Colonic mucosa (tissue), 4 donors: ENCODE measurements at places on chromosomes 6 and 20. TPM values are rescaled to one million over a fixed set of nuclear protein-coding genes. Genes with fewer than 3 reads are reported as not detected.

DNA sequence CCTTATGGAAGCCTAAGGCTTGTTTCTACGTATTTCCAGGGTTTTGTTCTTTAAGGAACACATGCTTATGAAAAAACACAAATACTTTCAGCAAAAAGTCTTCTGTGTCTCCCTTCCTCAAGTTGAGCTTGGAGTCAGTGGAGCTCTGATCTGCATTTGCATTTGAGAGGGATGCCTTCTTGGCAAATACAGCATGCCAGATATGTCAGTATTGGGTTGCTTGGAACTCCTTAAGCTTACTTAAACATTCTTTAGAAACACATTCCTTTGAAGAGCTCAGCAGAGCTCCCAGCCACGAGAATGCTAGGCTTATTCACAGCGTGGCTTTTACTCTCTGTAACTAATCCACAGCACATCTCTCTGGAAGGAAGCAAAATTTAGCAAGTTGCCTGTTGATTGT lies 68.3 kb downstream of the ANKRD6 start:
- DNase-seq: no peak
- H3K27ac ChIP-seq: no peak overlapping the region
- no peaks in the 10 kb centered on the region for H3K36me3 ChIP-seq
- no peak overlapping the region for H3K4me3 ChIP-seq

DNA sequence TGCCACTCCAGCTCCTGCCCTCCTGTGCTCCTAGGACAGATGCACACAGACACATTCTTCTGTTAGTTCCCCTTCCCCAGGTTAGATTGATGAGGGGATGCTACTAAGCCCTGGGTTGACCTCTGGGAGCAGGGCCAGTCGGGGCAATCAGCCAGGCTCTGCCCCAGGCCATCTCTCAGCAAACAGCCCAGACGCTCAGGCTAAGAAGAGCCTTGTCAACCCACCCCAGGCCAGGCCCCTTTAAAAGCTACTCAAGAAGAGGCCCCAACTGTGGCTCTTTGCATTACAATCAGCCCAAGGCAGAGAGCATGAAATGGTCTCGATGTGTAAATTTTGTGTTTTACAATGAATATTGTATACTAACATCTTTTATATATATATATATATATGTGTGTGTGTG lies 107.4 kb downstream of the TFAP2A start:
- no peak for DNase-seq
- H3K27me3 ChIP-seq: no peaks in the 10 kb centered on the region
- H3K27ac ChIP-seq: no peak overlapping the region
- H3K4me3 ChIP-seq: no peak overlapping the region
- H3K4me1 ChIP-seq: no peaks in the 10 kb centered on the region

The GNMT gene
- 0.96 TPM for total RNA-seq

DNA sequence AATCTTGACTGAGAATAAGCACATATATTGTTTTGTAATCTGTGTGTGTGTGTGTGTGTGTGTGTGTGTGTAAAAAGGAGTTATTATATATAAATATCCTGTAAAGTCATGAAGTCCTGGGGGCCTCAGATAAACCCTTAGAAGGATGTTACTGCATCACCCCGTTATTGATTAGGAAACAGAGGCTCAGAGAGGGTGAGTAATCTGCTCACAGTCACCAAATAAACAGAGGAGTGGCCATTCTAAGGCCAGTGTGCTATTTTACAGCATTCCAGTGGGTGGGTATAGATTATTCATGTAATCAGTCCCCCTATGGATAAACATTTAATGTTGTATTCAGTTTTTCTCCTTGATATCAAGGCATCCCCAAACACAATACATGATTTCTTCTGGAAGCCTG lies 87.1 kb downstream of the CDC5L start:
- H3K27me3 ChIP-seq: no peaks in the 10 kb centered on the region
- H3K36me3 ChIP-seq: no peaks in the 10 kb centered on the region
- DNase-seq: no peak

GRCh38 chr6:159969921-159970320 lies 1.0 kb downstream of the IGF2R start:
- no peaks in the 10 kb centered on the region for H3K27me3 ChIP-seq
- peak; percentile 82 for DNase-seq

- H3K27ac ChIP-seq: peak overlapping the region; percentile 65
- H3K4me3 ChIP-seq: no peak overlapping the region
- peaks cover 4% of the 10 kb centered on the region for H3K4me1 ChIP-seq
Observed at GRCh38 chr20:34621383-34622367, 55.2 kb downstream of the PIGU start.

GRCh38 chr20:61219021-61219431 lies 33.0 kb upstream of the CDH4 start:
- H3K36me3 ChIP-seq: no peaks in the 10 kb centered on the region
- no peak for DNase-seq
- no peaks in the 10 kb centered on the region for H3K4me1 ChIP-seq
- no peaks in the 10 kb centered on the region for H3K27me3 ChIP-seq

The MAP3K5 gene
- total RNA-seq: 15.3 TPM

The C20orf144 gene
- not detected for total RNA-seq

The APOBEC2 gene
- total RNA-seq: not detected

The LY6G6C gene
- not detected for total RNA-seq

DNA sequence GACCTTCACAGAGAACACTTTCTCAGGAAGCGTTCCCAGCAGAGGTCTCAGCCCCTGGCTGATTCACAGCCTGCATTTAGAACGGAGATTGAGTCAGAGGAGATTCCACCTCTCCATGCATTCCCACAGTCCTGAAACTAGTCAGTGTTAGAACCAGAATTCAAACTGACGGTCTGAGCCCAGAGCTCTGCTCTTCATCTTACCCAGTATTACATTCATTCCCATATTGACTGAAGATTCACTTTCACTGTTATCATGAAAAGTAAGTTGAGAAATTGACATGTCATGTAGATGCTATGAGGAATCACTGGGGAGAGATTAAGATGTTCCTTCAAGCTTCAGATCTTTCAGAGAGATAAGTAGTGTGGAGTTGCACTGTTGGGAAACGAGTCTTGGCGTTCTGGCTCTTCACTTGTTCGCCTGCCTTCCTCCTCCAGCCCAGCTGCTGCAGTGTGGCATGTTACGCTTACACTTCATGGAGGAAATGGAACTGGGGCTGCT lies 28.3 kb downstream of the MAS1 start:
- no peak for DNase-seq
- H3K4me3 ChIP-seq: no peak overlapping the region
- H3K27ac ChIP-seq: no peak overlapping the region
- no peaks in the 10 kb centered on the region for H3K27me3 ChIP-seq

DNA sequence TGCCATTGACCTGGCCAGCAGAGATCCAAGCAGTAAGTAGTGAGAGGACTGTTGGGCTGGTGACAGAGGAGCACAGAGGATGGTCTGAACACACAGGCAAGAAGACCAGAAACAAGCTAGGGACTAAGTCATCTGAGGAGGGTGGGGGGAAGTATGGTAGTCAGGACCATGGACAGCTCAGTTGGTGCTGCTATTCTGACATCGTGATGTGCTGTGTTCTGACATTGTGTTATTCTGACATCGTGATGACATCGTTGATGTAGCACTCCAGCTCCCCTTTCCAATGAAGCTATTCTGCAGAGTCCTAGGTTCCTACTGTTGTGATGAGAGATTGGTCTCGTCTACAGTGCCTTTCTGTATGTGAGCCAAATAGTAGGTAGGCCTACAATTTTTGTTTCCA lies 28.7 kb downstream of the CFAP206 start:
- H3K4me3 ChIP-seq: no peak overlapping the region
- H3K36me3 ChIP-seq: no peaks in the 10 kb centered on the region
- H3K27me3 ChIP-seq: no peaks in the 10 kb centered on the region
- no peaks in the 10 kb centered on the region for H3K4me1 ChIP-seq
- H3K27ac ChIP-seq: no peak overlapping the region

The MAS1L gene
- total RNA-seq: not detected

GRCh38 chr6:135018941-135019340 lies 35.7 kb downstream of the HBS1L start:
- DNase-seq: no peak
- H3K36me3 ChIP-seq: no peaks in the 10 kb centered on the region
- H3K27ac ChIP-seq: no peak overlapping the region

DNA sequence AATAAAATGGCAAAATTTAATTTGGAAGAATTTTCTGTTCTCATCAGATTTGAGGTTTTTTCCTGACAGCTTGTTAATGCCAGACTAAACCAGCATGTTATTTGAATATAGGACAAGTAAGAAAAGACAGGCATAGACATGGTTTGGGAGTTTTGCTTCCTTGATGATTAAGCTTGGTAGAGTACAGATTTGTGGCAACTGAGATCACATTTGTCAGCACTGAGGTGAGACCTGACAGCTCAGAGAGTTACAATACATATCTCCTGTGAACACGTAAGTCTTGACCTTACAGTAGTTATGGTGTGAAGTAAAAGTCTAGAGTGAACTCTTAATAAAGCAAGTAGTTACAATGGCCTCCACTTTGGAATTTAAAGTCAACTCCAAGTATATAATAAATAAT lies 34.5 kb downstream of the CENPW start:
- H3K4me3 ChIP-seq: no peak overlapping the region
- no peaks in the 10 kb centered on the region for H3K36me3 ChIP-seq
- no peak overlapping the region for H3K27ac ChIP-seq
- no peak for DNase-seq
- H3K27me3 ChIP-seq: no peaks in the 10 kb centered on the region

DNA sequence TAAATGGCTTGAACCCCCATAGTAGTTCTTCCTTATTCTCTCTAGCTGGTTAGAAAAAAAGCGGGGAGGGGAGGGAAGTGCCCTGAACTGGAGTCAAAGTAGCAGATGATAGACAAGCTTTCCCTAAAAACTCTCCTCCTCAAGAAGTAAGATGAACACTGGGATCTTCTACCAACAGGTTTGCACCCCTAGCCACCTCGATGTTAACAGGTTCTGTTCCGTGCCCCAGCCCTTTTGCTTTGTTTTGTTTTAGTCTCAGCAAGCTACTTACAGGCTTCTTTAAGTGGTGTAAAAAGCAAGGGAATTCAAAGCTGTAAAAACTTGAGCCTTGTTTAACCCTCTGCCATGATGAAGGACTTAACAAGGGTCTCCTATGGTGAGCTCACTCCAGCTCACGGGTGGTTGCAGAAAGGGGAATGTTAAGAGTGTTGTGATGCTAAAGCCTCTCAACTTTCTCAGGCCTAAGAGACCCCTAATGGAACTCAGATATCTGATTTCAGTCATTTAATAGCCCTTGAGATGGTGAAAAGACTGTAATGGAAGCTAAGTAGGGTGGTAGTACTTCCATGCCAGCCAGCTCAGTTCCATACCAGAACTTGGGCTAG lies 106.0 kb downstream of the FOXO3 start:
- no peaks in the 10 kb centered on the region for H3K36me3 ChIP-seq
- H3K27ac ChIP-seq: no peak overlapping the region
- no peak for DNase-seq
- peaks cover 3% of the 10 kb centered on the region for H3K4me1 ChIP-seq
- H3K4me3 ChIP-seq: no peak overlapping the region

The SLPI gene
- 109 TPM for total RNA-seq

- no peaks in the 10 kb centered on the region for H3K36me3 ChIP-seq
- no peak overlapping the region for H3K27ac ChIP-seq
- no peaks in the 10 kb centered on the region for H3K4me1 ChIP-seq
- H3K4me3 ChIP-seq: no peak overlapping the region
- H3K27me3 ChIP-seq: no peaks in the 10 kb centered on the region
- no peak for DNase-seq
Observed at GRCh38 chr6:56806368-56806767, 148.5 kb upstream of the BEND6 start.

DNA sequence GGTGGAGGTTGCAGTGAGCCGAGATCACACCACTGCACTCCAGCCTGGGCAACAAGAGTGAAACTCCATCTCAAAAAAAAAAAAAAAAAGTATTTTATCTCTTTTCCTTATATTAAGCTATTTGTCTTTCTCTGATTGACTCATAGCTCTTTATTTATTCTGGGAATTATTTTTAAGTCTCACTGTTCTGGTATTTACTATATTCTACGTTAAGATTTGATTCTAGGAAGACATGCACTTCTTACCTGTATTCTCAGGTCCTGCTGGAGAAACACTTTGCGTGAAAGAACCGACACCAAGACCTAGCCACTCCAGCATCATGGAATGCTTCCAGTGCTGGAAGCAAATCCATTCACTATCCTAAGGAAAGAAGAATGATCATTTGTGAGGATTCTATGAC lies 17.6 kb downstream of the ZNFX1 start:
- no peak overlapping the region for H3K4me3 ChIP-seq
- no peaks in the 10 kb centered on the region for H3K4me1 ChIP-seq
- H3K27ac ChIP-seq: no peak overlapping the region

DNA sequence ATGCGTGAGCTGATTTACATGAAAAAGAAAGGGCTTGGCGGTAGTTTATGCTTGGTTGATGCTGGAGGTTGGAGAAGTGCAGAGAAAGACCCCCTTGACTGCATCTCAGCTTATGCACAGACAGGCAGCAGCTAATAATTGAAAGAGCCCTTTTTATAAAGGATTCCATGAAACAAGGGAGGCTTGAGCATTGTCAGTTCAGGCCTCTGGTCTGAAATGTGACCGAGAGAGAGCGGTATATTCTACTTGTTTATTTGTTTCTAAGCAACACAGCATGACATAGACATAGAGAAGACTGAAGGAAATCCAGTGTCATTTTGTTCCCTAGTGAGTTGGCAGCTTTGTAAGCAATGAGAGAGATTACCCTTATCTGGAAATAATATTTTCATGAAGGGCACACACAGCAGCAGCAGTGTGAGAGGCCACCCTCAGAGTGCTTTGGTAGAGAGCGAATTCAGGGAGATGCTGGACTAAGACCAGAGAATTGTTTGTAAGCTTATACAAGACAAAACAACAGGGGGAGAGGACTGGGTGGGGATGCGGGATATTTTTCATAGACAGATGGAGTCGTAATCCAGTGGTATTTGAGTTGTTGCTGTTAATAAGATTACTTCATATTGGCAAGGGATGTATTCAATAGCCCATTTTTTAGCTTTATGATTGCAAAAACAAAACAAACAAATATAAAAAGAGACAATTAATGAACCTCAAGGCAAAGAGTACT lies 34.6 kb upstream of the LAMA2 start:
- H3K36me3 ChIP-seq: no peaks in the 10 kb centered on the region
- no peaks in the 10 kb centered on the region for H3K4me1 ChIP-seq
- H3K4me3 ChIP-seq: no peak overlapping the region

DNA sequence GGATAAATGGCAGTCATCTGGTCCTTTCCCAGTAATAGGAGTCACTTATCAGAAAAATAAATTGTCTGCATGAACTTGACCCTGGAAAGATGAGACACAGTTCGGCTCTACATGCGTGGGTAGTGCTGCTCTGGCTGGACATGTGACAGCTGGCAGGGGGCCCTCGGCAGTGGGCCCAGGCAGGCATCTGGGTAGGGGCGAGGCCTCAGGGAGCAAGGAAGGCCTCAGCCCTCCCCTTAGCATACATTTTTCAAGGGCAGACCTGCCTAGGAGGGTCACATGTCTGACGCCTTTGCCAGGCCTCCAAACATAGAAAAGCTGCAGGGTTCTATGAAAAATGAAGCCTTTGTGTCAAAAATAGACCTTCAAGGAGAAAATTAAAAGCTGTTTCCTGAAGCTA lies 12.8 kb upstream of the ILRUN start:
- H3K36me3 ChIP-seq: no peaks in the 10 kb centered on the region
- H3K27ac ChIP-seq: no peak overlapping the region
- H3K4me3 ChIP-seq: no peak overlapping the region
- DNase-seq: no peak
- no peaks in the 10 kb centered on the region for H3K4me1 ChIP-seq
- H3K27me3 ChIP-seq: no peaks in the 10 kb centered on the region

The EYS gene
- 0.64 TPM for total RNA-seq

The SNAP91 gene
- total RNA-seq: 0.45 TPM

The PHF10 gene
- 37.5 TPM for total RNA-seq
